H54 (cell line): ENCODE measurements at places on chromosomes 1 and 21.

- DNase-seq: no peak
Observed at GRCh38 chr1:215607412-215607811, 40.3 kb downstream of the KCTD3 start.

GRCh38 chr1:218642033-218642948 is 297.2 kb downstream of the TGFB2 start:
- no peak for DNase-seq

DNA sequence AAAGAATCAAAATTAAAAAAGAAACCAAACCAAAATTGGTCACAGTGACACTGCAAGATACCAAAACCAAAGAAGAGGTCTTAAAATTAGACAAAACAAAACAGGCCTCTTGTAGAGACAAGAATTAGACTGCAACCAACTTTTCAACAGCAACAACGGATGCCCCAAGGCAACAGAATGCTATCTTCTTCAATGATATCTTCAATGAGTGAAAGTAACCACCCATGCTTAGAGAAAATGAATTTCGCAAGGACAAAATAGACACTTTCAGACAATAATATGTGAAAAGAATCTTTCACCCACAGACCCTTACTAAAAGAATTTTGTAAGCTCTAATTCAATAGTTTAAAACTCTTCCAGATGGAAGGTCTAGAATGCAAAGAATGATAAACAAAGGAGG is 41.7 kb downstream of the USP48 start:
- DNase-seq: no peak

- DNase-seq: no peak
Observed at GRCh38 chr1:8529901-8530300, 212.0 kb downstream of the SLC45A1 start.

DNA sequence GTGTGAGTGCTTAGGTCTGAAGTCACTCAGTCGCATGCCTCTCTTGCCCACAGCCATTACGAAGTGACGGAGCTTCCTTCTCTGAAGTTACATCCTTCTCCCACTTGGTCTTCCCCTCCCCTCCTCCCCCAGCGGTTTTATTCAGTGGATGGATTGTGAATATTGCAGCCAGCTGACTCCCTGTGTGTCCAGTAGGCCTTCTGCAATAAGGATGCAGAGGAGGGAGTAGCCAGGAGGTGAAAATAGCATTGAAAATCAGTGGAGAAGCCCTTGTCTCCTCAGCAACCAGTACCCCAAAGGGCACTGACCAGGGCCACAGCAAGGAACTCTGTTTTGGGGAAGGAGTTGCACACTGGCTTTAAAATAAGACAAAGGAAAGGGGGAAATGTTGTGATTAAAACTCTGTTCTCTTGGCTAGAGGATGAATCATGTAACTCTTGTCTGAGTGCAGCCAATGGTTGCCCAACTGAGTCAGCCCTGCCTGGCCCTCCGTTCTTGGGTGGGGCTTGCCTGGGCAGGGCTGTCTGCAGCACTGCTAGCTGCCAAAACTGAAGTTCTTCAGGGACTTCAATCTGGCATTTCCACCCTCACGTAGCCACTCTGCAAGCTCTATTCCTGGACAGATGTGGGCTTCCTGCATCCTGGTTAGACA is 4.3 kb downstream of the S100A10 start:
- no peak for DNase-seq

DNA sequence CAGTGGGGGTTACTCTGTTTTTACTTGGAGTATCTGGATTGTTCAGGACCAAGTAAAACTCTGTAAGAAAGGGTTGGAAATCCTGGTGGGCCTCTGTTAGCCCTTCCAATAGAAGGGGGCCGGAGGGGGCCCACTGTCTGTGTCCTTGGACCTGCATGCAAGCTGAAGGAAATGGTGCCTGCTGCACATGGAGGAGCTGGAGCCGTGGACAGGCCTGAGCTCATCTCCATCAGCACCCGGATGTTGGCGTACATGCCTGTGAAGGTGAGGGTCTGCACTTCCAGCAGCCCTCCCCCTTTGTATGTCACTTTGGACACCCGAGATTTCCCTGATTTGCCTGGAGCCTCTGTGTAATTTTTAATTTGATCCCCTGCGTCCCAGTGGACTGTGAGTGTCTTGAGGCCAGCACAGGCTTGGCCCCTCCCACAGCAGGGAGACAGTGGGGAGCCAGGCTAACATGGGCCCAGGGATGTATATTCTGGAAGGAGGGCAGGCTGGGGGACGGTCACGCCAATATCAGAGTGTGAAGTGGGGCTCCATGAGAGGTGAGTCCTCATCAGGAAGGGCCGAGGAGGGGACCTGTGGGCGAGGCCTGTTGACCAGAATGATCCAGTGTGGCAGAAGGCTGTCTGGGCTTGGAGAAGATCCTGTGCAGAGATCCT is 16.8 kb downstream of the GALNT2 start:
- DNase-seq: no peak
